H7 (cell line): ENCODE measurements at places on chromosomes 2 and 18. TPM values are rescaled to one million over a fixed set of nuclear protein-coding genes. Genes with fewer than 3 reads are reported as not detected.
A peak's percentile ranks its signal among the peaks of the same experiment; 100 is the strongest.

SLC4A5 gene
- total RNA-seq = 0.90 and 1.1 TPM in 2 replicates

PAIP2B gene
- 3.7 and 5.7 TPM in 2 replicates for total RNA-seq

SERPINB10 gene
- total RNA-seq = not detected in 2 replicates

GTF3C2 gene
- 147 and 152 TPM in 2 replicates for total RNA-seq

VWA3B gene
- 1.0 TPM in 1 of 2 replicates, not detected in the other for total RNA-seq

- no peak for DNase-seq
Observed at GRCh38 chr18:50594942-50595341, 35.1 kb downstream of the MAPK4 start.

- DNase-seq = no peak
Observed at GRCh38 chr18:60554967-60555366, 182.4 kb upstream of the MC4R start.

- DNase-seq = no peak
Observed at GRCh38 chr2:98300141-98300874, 45.9 kb upstream of the CNGA3 start.

DNA sequence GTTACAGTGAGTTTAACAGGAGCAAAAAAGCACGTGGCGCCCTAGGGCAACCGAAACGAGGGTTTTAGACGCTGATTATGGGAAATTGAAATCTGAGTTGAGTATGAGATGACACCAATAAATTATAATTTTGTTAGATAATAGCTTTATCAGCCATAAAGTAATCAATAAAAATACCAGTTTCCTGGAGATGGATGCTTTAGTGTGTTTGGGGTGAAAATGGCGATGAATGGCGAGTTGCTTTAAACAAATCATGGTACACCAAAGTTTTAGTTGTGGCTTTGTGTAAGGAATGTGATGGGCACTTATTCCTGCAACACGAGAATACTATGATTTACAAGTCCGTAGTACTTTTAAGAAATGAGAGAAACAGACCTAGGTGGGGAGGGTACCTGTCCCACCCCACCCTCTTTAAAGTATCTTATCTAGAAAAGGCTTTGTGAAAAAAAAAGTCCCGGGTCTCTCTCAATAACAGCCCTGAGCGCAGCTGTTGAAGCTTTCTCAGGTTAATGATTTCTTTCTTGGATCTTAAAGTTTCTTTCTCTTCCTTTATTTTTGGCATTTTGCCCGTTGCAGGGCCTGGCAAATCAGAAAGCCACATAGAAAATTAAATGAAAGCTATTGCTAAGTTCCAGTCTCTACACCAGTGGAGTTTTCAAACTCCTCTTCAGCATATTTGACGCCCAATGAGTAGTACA lies 1.5 kb upstream of the RRM2 start:
- no peak for DNase-seq

DNA sequence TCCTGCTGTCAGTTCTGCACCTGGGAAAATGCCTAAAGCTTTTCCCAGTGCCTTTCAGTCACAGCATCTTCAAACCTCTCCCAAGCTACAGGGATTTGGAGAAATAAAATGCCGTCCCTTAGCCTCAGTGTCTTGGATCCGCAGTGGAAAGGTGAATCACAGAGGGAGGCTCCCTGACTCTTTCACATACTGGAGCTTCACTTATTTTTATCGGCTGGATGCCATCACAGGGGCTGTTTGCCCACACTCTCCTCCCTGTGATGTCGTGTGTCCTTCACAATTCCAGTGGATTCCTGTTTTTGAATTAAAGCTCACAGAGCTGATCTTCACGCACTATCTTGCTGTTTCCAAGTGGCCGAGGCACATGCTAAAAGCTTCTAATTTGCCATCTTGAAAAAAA lies 1303.1 kb upstream of the DDX18 start:
- DNase-seq = no peak

DNA sequence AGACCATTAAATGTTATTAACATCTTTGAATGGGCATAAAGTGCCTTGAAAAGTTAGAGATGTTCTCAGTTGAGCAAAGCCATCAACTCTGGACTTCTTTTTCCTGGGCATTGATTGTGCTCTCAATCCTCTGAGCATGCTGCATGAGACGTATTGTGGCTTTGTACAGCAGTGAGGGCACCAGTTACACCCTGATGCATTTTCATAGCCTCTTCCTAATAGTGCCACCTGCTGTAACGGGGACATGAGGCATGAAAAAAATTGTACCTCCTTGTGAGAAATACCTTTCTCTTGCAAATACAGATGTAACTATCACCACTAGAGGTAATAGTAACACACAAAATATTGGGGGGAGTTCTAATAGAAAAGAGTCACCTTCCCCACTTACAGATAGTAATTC lies 697.5 kb downstream of the TMEM182 start:
- DNase-seq = peak; percentile 18

DNA sequence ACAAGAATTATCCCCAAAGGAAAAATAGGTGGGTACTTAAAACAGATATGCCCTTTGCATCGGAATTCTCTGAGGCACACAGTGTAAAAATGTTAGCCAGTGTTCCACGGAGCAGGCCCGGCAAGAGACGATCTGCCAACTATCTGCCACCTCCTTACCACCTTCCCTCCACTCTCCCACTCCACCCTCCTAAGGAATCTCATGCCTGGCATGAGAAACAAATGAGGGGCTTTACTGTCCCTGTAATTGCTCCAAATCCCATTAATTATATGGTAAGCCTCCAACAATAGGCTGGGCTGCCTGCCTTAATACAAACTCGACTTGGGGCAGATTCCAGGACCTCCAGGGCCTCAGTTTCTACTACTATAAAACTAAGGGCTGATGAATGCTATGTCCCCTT lies 102.3 kb downstream of the ZBTB7C start:
- no peak for DNase-seq
